ENCODE measurements at places on chromosomes 4 and X.

GRCh38 chr4:134057356-134057755 is 144.2 kb downstream of the PABPC4L start:
- no peak for DNase-seq

DNA sequence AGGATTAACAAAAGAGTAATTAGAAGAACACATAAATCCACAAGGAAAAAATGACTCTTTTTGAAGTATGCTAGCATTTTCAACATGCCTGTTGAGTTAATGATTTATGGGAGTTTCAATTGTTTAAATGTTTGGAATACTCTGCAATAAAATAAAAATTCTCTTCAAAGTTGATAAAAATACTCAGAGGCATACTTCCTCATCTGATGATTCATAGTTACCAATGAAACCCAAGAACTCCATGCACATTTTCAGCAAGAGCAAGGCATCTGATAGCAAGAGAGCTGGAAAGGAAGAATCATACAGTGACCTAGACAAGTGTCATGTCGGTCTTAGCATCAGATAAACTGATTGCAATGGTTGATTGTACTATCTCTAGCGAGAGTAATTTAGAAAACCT is 443.7 kb upstream of the ATOH1 start:
- no peak for DNase-seq

DNA sequence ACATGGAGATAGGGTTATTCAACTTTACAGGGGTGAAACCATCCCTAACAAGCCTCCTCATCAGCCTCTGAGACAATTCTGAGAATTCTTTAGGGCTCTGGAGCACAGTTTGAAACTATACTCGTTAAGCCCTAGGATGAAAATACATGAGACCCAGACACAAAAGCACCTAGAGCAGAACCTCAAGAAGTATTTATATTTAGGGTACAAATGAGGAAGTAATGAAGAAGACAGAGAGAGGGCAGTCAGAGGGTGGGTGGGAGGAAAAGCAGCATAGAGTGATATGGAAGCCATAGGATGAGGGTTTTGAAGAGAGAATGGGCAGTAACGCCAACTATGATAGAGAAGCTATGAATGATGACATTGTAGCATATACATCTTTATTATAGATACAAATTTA is 250.3 kb downstream of the DCLK2 start:
- DNase-seq = no peak

GRCh38 chr4:87278335-87278794 is 44.3 kb downstream of the HSD17B13 start:
- no peak for DNase-seq

GRCh38 chr4:165909947-165910346 is 36.9 kb downstream of the TLL1 start:
- DNase-seq = no peak

- no peak for DNase-seq
Observed at GRCh38 chr4:180828455-180829018, 1414.7 kb upstream of the TENM3 start.

DNA sequence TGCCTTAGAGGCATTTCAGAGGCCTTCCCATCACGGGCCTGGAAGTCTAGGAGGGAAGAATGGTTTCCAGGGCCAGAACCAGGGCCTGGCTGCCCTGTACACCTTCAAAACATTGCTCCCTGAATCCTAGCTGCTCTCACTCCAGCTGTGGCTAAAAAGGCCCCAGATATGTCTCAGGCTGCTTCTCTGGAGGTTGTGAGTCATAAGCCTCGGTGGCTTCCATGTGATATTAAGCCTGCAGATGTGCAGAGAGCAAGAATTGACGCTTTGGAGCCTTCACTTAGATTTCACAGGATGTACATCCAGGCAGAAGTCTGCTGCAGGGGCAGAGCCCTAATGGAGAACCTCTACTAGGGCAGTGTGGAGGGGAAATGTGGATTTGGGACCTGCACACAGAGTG is 502.5 kb downstream of the GRXCR1 start:
- no peak for DNase-seq

DNA sequence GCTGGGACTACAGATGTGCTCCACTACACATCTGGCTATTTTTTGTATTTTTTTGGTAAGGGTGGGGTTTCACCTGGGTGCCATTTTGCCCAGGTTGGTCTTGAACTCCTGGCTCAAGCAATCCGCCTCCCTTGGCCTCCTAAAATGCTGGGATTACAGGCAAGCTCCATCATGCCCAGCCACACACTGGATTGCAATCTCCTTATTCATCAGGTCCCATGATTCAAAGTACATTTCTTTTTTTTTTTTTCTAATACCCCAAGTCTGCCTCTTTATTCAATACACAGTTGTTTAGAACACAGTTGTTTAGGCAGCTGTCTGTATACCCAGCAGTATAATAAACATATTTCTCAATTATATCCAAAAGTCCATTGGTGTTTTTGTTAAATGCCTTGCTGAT is 130.3 kb upstream of the ARSJ start:
- DNase-seq = no peak

- DNase-seq = no peak
Observed at GRCh38 chr4:112516471-112517066, 589 bp upstream of the NEUROG2 start.

- peak; percentile 53 for DNase-seq
Observed at GRCh38 chrX:19887911-19888879, 795 bp upstream of the SH3KBP1 start.

GRCh38 chr4:147884536-147884935 is 152.6 kb downstream of the ARHGAP10 start:
- DNase-seq = no peak

DNA sequence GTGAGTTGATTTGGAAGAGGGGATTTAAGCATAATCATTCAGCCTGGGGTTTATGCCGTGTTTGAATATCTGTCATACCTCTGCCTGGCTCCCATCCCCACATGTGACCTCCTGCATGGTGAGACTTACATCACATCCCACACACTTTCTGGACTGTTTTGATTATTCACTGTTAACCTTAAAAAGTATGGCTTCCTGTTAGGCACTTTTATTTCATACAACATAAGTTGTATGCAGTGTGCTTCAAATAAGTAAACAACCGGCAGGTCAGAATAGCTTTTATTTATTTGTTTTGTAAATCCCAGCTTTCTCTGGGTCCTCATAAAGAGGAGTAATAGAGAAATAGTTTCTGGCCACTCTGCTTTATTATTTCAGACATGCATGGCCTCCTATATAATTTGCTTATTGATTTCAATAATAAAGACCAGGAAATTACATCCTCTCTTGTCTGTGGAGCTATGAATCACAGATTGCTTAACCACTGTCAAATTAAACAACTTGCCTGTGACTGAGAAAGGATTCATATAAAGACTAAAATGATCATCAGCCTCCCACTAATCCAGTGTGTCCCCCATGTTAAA is 376.8 kb upstream of the ZFP42 start:
- DNase-seq = no peak

GRCh38 chrX:41384051-41384705 is 50.2 kb downstream of the DDX3X start:
- peak; percentile 74 for DNase-seq

DNA sequence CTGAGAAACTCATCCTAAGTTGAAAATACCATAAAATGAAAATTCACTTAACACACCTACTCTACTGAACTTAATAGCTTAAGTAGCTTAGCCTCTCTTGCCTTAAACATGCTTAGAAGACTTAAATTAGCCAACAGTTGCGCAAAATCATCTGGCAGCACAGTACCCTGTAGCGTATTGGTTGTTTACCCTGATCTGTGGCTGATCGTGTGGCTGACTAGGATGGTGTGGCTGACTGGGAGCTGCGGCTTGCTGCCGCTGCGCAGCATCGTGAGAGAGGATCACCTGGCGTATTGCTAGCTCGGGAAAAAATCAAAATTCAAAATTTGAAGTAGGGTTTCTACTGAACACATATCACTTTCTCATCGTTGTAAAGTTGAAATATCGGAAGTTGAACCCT is 6.3 kb downstream of the RUFY3 start:
- no peak for DNase-seq

GRCh38 chrX:43225626-43226328 is 430.3 kb upstream of the MAOA start:
- no peak for DNase-seq

DNA sequence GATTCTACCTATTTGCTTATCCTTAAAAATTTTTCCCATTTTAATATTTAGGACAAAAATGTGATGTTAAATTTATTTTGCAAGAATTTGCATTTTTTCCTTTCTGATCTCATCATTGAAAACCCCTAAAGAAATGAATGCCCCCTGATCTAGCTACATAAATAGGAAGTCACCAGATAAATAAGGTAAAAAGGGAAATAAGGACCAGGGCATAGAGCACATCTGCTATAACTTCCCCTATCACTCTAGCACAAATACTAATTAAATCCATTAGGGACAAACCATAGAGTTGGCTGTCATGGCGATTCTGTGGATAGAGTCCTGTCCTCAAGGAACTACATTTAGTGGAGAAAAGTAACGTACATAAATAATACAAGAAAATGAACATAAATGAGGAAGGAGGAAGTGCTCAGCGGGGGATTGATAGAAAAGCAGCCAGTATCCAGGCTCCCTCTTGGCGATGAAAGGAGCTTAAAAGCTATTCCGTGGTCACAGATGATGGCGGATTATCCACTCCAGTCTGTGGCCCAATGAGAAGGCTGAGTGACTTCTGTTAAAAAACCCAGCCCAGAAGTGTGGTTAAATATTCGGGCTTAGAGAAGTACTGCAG is 76.9 kb upstream of the RPL34 start:
- DNase-seq = no peak

- DNase-seq = no peak
Observed at GRCh38 chr4:185744488-185744862, 67.5 kb downstream of the SORBS2 start.

Measured in CD4-positive, alpha-beta T cell treated with Interleukin-6 at 100 ng/mL for 8 hours (primary cell).